Activated naive CD4-positive, alpha-beta T cell (primary cell): ENCODE measurements at places on chromosomes 6 and 20.

- no peak for DNase-seq
Measured at GRCh38 chr20:7308163-7308562, 540.7 kb downstream of the BMP2 start.

- no peak for DNase-seq
Measured at GRCh38 chr6:159163901-159164370, 5.3 kb upstream of the FNDC1 start.

GRCh38 chr6:39083231-39083634 lies 31.8 kb downstream of the SAYSD1 start:
- no peak for DNase-seq

DNA sequence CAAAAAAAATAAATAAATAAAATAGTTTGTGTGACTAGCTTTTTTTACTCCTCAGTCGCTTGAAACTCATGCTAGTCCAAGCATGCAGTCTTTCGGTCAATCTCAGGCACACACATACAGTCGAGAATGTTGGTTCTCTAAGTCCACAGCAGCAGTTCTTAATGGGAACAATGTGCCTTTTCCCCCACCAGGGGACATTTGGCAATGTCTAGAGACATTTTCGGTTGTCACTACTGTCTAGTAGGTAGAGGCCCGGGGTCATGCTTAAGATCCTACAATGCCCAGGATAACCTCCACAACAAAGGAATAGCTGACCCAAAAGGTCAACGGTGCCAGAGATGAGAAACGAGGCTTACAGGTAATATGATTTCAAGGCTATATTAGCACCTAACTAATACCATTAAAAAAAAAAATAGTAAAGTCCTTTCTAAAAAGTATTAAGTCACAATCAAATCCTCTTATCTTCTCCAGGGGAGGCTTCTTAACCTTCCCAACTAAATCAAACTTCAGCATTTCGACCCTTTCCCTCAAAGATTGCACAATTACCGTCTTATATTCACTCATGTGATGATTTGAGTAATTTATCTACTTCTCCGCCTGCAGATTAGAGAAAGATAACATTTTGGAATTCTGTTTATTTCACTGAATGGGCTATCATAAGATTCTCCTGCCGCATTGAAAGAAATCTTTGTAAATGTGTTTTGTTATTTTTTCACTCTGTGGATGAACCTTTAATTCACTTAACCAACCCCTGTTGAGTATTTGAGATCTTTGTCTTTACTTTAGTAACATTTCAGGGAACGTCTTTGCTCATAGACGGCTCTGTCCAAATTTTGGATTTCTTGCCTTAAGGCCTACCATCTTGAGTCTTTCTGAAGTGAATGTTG lies 8.1 kb upstream of the SALL4 start:
- DNase-seq: no peak

DNA sequence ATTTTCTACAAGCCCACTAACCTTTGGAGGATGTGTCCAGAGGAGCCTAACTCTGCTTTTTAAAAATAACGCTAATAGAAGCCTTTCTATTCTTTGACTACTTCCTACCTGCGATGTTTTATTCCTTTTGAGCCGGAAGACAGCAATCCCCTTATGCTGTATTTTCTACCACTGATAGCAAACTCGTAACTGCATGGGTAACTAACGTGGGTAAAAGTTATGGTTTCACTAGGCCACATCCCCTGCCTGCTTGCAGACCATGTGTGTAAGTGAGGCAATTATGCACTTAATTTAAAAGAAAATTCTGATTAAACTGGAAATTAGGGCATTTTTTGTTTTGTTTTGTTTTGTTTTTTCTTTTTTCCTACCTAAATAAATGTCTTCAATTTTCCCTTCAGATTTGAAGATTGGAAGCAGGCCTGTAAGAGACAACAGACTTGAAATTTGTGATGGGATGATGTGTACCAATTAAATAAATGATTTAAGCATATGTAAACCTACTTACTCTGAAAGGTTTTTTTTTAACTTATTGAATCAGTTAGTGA lies 931 bp downstream of the UFL1 start:
- no peak for DNase-seq
